ENCODE measurements at places on chromosomes 16 and 17.
A peak's percentile ranks its signal among the peaks of the same experiment; 100 is the strongest.

DNA sequence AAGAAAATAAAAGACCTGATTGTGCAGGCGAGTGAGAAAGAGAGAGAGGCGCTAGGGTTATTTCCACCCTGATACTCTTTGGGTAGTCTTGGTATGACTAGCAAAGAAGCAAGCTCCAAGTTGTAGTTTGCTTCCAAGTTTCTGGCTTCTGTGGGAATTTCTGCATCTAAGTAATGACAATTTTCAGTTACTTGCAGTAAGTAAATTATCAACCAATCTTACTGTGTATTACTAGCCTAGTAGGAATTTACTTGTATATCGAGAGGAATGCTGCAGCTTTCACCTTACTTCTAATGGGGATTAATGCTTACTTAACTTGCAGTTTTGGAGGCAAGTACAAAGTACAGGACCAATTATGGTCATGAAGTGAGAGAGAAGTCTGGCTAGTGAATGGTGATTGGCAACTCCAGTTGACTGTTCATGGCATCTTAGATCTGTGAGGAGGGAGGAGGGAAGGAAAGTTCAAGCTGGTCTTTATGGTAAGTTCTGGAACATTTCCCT is 31.9 kb downstream of the TENT4B start:
- no peak for DNase-seq

- DNase-seq, result no peak
Measured at GRCh38 chr16:59878479-59878878, 1144.4 kb upstream of the GOT2 start.

- no peak for DNase-seq
Measured at GRCh38 chr16:50603206-50604064, 55.2 kb downstream of the NKD1 start.

- no peak for DNase-seq
Measured at GRCh38 chr17:57672971-57673370, 72.1 kb downstream of the CCDC182 start.

DNA sequence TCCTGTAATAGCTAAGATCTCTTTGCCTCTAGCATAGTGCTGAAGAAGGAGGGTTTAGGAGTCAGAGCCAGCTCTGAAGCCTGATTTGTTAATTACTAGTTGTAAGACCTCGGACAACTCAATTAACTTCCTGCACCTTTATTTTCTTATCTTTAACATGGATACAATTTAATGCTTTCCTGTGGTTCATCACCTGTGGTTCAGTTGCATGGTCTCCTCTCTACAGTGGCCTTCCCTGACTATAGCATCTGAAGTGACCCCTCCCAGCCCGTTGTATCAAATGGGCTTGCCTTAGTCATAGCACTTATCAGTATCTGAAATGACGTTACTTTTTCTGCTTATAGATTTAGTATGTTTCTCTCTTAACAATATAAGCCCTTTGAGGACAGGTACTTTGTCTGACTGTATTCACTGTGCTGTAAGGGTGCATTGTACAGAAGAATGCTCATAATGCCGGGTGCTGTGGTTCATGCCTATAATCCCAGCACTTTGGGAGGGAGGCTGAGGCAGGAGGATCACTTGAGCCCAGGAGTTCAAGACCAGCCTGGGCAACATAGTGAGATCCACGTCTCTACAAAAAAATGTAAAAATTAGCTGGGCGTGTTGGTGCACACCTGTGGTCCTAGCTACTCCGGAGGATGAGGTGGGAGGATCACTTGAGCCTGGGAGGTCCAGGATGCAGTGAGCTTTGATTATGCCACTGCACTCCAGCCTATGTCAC is 2.6 kb upstream of the NDE1 start:
- DNase-seq, result no peak

GRCh38 chr17:897970-898619 is 81.5 kb downstream of the NXN start:
- DNase-seq, result no peak

DNA sequence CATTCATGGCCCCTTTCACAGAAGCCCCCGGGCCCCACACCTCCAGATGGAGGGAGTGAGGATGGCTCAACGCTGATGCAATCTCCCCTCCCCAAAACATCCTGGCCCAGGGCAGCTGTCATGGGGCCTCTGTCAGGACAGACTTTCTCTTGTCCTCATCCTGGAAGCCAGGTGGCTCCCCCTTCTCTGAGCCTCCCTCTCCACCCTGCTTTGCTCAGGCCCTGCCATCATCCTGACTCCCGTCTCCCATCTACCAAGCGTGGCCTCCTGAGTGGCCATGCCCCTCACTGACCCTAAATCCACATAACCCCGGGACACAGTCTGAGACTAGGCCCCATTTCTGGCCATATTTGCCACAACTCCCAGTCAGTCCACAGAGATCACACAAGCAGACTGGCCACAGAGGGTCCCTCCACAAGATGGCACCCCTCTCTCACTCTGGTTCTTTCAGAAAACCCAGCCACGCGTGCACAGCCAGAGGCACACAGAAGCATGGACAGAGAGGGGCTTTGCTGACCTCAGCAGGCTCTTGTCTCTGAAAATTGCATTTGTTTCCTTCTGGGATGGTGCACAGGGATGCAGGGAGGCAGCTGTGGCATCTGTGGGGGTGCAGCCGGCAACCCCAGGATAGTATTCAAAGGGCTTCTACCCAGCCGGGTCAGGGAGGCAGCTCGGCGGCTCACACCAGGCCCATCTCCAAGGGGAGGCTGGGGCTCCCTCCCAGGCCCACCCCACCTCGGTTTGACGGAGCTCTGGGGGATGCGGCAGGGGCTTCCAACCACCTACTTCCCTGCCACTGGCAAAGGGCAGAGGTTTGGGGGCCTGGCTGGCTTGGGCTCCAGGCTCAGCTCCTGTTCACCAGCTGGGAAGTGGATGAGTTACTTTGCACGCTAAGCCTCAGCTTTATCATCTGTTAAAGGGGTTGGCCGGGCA is 16.9 kb downstream of the DOC2B start:
- DNase-seq, result peak; percentile 67

- no peak for DNase-seq
Measured at GRCh38 chr17:66135896-66136295, 56.0 kb downstream of the CEP112 start.

GRCh38 chr16:69784586-69784985 is 22.5 kb downstream of the WWP2 start:
- DNase-seq, result no peak

- DNase-seq, result no peak
Measured at GRCh38 chr16:4193920-4194319, 48.0 kb downstream of the SRL start.

DNA sequence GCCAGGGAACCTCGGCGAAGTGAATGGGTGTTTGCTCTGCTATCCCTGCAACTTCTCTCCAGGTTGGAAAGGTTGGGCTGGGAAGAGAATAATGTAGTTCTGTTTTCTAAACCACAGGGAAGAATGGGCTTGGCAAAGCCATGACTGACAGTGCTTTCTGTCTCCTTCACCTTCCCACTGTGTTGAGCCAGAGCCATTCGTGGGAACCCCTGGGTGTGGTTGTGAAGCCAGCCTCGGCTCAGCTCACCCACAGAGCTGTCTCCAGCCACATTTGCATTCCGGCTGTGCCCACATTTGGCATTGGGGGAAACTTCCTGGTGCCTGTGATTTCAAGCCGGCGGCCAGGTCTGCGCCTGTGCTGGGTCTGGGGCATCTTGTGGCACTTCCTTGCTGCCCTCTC is 39.9 kb downstream of the BAIAP2 start:
- DNase-seq, result no peak

GRCh38 chr16:80442779-80443178 is 98.0 kb upstream of the DYNLRB2 start:
- no peak for DNase-seq

GRCh38 chr17:48631693-48632578 is 5.8 kb upstream of the HOXB9 start:
- no peak for DNase-seq

DNA sequence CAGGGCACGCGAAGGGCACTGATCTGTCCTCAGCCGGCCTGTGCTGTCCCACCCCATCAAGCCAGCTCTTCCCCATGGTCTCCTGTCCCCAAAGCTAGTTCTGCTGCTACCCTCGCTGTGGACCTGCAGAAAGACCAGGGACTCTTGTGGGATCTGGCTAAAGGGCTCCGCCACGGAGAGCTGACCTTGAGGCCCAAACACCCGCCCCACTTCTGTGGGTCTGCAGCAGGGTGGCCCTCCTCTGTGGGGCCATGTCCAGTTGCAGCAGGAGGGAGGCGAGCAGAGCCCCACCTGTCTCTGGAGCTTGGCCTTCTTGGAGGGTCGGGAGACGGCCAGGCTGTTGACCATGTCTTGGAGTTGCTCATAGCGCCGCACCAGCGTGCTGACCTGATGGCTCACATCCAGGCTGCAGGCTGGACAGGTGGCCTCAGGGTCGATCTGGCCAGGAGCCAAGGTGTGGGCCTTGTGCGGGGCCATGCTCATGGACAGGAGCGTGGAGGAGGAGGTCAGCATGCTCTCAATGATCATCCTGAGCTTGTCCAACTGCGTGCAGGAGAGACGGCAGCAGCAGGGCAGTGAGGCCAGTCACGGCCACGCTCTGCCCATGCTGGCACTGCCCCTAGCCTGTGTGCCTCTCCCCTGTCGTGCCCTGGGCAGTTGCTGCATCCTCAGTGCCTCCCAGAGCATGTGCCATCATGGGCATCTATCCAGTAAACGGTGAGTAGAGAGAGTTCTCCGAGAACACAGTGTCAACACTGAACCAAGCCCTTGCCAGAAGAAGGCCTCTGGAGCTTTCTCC is 16.6 kb downstream of the UBALD2 start:
- DNase-seq, result no peak

DNA sequence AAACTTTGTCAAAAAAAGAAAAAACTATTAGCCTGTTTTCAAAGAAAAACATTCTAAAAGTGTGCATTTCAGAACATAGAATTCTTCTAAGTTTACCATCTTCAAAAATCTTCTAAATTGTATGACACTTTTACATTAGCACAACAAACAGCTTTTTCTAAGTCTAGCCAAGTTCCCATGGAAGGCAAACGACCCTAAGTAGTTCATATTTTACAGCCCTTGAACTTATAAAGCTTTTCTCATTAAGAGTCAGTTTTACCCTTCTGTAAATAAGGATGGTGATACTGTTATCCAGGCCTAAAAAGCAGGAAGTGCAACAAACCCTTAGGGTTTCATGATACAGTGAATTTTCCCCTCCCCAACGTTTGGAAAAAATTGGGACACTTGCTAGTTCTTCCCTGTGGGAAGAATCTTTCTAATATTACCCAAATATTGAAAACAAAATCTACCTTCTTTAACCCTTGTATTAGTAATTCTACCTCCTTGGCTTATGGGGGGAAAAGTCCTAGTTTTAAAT is 4.0 kb upstream of the ARL6IP1 start:
- DNase-seq, result no peak

GRCh38 chr17:39791111-39791992 is 53.6 kb downstream of the GRB7 start:
- DNase-seq, result no peak

GRCh38 chr16:56669840-56670619 is 416 bp downstream of the MT1H start:
- no peak for DNase-seq

DNA sequence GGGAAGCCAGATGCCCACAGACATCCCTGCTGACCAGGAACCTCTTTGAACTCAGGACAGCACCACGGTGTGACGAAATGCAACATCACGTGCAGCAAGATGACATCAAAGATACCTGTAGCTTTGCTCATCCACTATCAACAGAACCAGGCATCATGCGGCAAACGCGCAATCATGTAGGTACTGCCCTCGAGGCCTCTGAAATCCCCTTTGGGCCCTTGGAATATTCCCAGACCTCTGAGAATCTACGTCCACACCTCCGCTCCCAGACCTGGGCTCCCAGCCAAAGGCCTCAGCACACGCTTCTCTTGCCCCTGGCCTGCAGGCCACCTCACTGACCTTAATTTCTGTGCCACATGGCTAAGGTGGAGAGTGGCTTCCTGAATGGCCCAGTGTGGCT is 7.3 kb downstream of the CX3CL1 start:
- no peak for DNase-seq

GRCh38 chr16:83762141-83762991 is 45.4 kb upstream of the HSBP1 start:
- DNase-seq, result no peak

- peak; percentile 90 for DNase-seq
Measured at GRCh38 chr17:12985431-12986293, 32.2 kb downstream of the ELAC2 start.

- no peak for DNase-seq
Measured at GRCh38 chr16:85521552-85522307, 91.4 kb upstream of the GSE1 start.

DNA sequence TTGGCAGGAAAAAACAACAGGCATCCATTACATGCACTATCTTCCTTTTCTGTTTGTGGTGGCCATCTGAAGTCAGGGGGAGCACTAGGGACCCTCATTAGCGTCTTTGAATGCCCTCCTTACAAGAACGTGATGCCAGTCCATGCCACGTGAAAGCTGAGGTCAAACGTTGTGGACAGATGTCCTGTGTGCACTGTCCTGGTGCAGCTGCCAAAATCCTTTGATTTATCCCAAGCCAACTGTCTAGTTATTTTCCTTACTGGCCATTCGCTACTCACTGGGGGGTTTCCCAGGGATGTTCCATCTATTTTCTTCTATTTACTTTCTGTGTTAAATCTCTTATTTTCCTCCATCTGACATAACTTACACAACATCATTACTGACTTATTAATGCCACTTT is 135.7 kb downstream of the ABCA8 start:
- no peak for DNase-seq

DNA sequence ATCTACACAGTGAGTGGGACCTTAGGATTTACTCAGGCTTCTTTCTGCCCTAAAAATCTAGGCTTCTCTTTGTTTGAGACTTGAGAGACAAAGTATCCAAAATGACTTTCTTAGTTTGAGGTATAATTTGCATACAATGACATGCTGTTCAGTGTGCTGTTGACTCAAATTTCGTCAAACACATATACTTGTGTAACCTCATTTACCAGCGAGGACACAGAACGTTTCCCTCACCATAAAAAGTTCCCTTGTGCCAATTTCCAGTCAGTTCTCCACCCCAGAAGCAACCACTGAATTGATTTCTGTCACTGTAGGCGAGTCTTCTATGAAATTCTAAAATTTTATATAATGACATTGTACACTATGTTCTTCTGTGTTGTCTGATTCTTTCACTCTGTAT is 68.0 kb upstream of the MAF start:
- DNase-seq, result no peak

All from Karpas-422 (cell line).